ENCODE measurements at places on chromosomes 12 and 14.

GRCh38 chr12:53004582-53004981, 1.7 kb upstream of the EIF4B start:
- no peak for DNase-seq

GRCh38 chr12:24929953-24930352, 18.9 kb downstream of the BCAT1 start:
- no peak for DNase-seq

DNA sequence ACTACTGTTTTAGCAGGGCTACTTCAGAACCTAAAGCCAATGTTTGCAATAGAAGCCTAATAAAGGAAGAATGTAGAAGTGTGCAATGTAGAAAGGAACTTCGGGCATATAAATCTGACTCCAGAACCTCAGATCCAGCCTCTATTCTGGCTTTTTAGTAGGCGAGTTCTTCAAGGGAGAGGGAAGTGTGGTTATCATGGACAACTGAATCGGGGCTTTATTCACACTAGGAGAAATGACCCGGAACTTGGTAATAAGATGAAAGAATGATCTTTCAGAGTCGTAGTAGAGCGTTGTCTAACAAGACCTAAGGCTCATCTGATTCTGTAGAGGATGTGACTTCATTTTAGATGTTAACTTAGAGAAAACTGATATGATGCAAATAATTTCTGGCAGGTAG, 72.9 kb downstream of the CRADD start:
- DNase-seq: no peak

- no peak for DNase-seq
These were observed 514.1 kb downstream of the MED13L start for GRCh38 chr12:115763376-115763775.

DNA sequence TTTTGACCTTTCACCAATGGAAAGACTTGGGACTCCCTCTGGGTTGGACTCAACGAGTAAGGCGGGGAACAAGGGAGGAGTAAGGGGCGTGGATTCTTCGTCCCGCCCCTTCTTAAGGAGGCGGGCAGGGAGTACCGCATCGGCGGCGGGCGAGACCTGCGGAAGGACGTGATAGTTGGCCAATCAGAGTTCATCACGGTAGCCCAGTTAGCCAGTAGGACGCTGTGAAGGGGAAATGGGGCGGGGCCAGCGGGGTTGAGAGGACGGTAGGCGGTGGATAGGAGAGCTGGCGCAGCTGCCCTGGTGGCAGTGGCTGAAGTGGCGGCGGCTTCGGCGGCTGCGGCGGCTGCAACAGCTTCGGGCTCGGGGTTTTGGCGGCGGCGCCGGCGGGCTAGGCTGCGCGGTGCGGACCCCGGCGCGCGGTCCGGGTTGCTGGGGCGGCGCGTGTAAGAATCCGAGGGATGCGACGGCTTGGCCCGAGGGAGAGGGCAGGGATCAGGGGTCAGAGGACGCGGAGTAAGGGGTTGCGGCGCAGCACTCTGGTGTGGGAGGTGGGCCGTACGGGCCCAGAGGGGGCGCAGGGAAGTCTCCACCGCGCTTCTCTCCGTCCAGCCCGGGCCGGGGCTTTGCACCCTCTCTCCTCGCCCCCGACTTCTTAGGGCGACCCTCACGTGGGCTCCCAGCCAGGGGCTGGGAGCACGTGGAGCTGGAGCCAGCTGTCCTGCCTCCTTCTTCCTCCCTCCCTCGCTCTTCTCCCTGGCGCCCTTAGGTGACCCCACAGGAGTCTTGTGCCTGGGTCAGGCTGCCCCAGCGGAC, at the start of gene TPCN1:
Gene TPCN1, plus strand, starts transcription at position 284 of the 816 bp plus-strand sequence. CDS start 5,389 bp downstream, outside the sequence.
- DNase-seq: peak; percentile 96

DNA sequence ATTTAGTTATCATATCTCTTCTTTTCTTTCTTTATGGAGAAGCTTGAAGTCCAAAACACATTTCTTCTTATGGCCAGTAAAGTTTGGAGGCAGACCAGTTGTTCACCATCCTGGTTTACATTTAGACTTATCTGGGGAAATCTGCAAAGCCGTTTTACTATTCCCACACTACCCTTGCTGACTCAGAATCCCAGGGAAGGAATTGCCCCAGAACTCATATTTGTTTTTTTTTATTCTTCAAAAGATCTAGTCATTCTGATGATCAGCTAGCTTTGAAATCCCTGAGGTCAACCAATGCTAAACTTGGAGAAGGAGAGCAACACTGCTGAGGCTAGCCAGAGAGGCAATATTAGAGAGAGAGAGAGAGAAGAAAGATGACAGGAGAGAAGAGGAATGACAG, 12.3 kb upstream of the LMO3 start:
- no peak for DNase-seq

All from GM13976 (cell line).